ENCODE measurements at places on chromosomes 5 and 9. TPM values are rescaled to one million over a fixed set of nuclear protein-coding genes. Genes with fewer than 3 reads are reported as not detected.

GRCh38 chr5:68304421-68305052, 89.0 kb downstream of the PIK3R1 start:
- DNase-seq = no peak

DNA sequence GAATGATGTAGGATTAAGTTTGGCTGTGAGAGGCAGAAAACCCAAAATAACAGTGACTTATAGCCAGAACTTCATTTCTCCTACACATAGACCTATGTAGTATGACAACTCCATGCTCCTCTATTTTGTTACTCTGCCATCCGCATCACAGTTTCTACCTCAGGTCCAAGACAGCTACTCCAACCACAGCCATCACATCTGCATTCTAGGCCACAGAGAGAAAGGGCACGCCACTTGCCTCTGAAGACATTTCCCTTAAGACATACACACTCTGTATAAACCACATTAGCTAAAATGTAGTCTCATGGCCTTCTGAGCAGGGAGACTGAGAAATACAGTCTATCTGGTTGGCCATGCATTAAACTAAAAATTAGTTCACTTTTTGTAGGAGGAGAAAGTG, 10.0 kb downstream of the SPINK4 start:
- no peak for DNase-seq

GRCh38 chr5:151155775-151156506, 1.6 kb downstream of the ANXA6 start:
- DNase-seq = no peak

The PCDHB6 gene
- total RNA-seq = 0.95 TPM

DNA sequence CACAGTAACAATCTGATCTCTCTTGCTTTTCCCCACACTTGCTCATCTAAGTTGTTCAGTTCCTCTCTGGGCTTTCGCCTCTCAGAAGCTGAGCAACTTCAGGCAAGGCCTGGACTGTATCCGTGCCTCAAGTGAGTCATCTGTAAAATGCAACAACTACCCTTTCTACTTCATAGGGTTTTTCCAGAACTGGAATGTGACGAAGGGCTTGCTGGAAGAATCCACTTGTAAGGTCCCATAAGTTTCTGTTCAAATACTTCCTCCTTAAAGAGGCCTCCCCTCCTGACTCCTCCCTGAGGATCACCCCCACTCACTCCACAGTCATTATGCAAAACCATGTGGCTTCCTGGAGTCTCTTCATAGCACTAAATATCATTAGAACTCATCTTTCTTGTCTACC, 17.5 kb upstream of the INSYN2B start:
- no peak for DNase-seq

GRCh38 chr5:66821688-66822429, 225.7 kb downstream of the MAST4 start:
- no peak for DNase-seq

GRCh38 chr5:67094476-67095300, 101.9 kb downstream of the CD180 start:
- DNase-seq = no peak

The ZNF483 gene
- 8.8 TPM for total RNA-seq

- DNase-seq = no peak
Measured at GRCh38 chr5:114948363-114948762, 221.3 kb downstream of the TRIM36 start.

- DNase-seq = no peak
Measured at GRCh38 chr9:6414247-6414641, 1.2 kb downstream of the UHRF2 start.

GRCh38 chr5:127112347-127112864, 39.1 kb upstream of the C5orf63 start:
- no peak for DNase-seq

- no peak for DNase-seq
Measured at GRCh38 chr9:114515528-114515927, 10.3 kb upstream of the WHRN start.

The DDX4 gene
- total RNA-seq = not detected

DNA sequence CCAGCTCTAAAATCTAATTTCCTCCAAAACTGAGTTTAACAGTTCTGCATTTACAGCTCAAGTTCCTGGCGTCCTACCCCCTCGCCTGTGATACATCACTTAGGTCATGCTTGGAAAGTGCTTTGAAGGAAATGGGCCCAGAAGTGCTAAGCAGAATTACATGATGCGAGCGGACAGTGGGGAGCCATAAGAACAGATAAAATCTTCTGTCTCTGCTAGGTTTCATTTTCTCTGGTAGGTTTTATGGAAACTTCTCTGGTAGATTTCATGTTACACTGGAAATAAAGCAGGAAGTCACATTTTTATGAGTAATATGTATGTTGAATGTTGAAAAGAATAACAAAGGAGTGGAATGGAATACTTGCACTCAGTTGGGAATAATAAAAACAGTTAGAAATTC, 138.3 kb downstream of the ZDHHC21 start:
- no peak for DNase-seq

GRCh38 chr9:130467316-130467715, 22.6 kb downstream of the ASS1 start:
- DNase-seq = no peak

The TUT7 gene
- total RNA-seq = 22.6 TPM

The SPATA31D1 gene
- total RNA-seq = not detected

- no peak for DNase-seq
Measured at GRCh38 chr5:32210151-32210550, 36.0 kb upstream of the GOLPH3 start.

- peak; percentile 91 for DNase-seq
Measured at GRCh38 chr5:150163547-150164059, 3.0 kb upstream of the CDX1 start.

The RPL7A gene
- total RNA-seq = 1,252 TPM

The SNX24 gene
- total RNA-seq = 14.9 TPM

The IFNA13 gene
- not detected for total RNA-seq

DNA sequence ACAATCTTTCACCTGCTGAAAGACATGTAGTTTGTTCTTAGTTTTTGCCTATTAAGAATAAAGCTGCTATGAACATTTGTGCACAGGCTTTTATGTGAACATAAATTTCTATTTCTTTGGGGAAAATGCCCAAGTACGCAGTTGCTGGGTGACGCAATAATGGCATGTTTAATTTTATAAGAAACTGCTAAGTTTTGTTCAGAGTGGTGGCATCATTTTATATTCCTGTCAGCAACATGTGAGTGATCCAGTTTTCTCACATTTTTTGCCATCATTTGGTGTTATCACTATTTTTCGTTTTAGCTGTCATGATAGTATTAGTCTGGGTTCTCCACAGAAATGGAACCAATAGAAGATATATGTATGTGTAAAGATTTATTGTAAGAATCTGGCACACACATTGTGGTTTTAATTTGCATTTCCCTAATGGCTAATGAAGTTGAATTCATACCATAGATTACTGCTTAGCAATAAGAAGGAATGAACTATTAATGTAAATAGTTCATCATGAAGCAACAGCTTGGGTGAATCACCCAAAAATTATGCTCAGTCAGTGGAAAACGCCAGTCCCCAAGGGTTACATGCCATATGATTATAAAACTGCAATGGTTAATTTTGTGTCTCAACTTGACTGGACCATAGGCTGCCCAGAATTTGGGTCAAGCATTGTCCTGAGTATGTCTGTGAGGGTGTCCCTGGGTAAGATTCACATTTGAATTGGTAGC, 358.6 kb downstream of the MSX2 start:
- DNase-seq = no peak

DNA sequence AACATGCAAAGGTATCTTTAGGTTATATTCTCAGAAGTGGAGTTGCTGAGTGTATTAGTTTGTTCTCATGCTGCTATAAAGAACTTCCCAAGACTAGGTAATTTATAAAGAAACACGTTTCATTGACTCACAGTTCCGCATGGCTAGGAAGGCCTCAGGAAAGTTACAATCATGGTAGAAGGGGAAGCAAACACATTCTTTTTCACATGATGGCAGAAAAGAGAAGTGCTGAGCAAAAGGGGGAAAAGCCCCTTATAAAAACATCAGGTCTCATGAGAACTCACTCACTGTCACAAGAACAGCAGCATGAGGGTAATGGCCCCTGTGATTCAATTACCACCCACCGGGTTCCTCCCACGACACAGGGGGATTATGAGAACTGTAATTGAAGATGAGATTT, 163.6 kb upstream of the PRLR start:
- DNase-seq = no peak

GRCh38 chr5:74482990-74483389, 157.5 kb downstream of the ENC1 start:
- no peak for DNase-seq

- peak; percentile 62 for DNase-seq
Measured at GRCh38 chr5:172735141-172735831, 35.7 kb downstream of the DUSP1 start.

GRCh38 chr5:74112372-74113195, 486.6 kb downstream of the ARHGEF28 start:
- DNase-seq = no peak

DNA sequence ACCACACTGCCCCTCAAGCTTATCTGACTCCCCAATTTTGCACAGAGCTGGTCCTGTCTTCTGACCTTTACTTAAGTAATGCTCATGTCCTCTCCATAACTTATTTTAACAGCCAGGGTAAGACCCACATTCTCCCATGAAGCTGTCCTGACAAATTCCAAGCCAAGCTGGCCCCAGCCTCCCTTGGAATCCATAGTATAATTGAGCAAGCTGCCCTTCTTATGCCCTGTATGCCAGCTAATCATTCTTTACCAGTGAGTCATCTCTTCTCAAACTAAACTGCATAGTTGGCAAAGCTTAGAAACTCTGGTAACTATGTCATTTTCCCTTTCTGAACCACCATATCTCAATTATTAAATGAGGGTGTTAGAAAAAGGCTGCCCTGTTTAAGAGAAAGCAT, 92.4 kb downstream of the NFIB start:
- DNase-seq = no peak

DNA sequence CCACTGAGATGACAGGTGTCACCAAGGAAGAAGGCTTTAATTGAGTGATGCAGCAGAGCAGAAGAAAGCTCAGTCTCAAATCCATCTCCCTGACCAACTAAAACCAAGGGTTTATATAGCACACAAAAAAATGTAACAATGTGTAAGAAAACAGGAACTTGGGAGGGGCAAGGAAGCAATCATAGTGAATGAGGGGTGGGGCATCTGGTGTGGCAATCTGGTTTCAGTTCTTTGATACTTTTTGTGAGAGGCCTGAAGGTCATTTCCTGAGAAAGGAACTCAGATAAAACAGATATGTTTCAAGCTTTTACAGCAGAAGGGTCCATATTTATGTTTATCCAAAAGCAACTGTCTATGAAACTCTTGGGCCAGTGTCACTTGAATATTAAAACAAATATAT, 19.7 kb downstream of the CD180 start:
- DNase-seq = no peak

The SPINK7 gene
- total RNA-seq = not detected

GRCh38 chr9:98009936-98010335, 26.8 kb downstream of the ANP32B start:
- no peak for DNase-seq

The SPATA31E1 gene
- not detected for total RNA-seq

The CER1 gene
- total RNA-seq = not detected

GRCh38 chr9:117409321-117409720, 5.5 kb downstream of the ASTN2 start:
- no peak for DNase-seq

- DNase-seq = no peak
Measured at GRCh38 chr5:61801174-61801573, 469.1 kb downstream of the ZSWIM6 start.

DNA sequence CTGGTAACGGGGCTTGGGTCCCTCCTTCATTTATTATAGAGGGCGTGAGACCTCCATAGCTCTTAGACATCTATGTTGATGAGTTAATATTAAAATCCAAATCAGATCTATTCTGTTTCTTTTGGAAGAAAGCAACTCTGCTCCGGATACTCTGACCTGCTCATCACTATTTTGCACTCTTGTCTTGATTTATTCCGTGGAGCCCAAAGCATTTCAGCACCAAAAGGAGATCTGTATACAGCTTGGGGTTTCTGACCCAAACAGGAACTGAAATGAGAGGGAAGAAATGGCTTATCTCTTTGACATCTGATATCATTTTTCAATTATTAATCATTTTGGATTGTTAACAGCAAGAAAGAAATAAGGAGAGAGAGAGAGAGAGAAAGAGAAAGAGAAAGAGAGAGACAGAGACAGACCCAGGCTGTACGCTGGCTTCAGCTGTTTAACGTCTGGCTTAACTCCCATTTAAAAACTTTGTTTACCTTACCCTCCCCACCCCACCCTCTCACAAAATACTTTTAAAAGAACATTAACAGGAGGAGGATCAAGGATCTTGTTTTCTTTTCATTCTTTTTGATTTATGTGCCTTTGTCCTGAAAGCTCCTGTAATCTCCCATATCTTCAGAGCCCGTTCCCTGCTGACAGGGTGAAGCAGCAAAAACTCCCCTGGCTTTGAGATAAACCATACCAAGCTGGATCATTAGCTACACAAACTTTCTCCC, 231.4 kb upstream of the TUT7 start:
- no peak for DNase-seq

DNA sequence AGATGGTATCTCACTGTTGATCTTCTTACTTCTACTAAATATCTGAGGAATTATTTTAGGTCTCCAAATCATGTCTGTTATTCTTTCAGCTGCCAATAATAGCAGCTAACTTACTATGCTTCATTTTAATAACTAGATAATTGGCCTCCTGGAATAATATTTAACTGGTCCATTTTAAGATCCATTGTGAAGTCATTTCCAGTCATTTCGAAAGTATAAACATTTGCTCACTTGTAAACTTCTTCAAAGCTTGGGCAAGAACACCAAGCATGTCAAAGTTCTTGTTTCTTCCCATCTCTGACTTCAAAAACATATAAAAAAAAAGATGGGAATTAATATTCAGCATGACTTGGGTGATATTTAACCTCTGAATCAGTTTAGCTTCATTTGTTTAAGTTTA, 61.4 kb upstream of the MRPS30 start:
- DNase-seq = no peak

The GPR21 gene
- 3.3 TPM for total RNA-seq

DNA sequence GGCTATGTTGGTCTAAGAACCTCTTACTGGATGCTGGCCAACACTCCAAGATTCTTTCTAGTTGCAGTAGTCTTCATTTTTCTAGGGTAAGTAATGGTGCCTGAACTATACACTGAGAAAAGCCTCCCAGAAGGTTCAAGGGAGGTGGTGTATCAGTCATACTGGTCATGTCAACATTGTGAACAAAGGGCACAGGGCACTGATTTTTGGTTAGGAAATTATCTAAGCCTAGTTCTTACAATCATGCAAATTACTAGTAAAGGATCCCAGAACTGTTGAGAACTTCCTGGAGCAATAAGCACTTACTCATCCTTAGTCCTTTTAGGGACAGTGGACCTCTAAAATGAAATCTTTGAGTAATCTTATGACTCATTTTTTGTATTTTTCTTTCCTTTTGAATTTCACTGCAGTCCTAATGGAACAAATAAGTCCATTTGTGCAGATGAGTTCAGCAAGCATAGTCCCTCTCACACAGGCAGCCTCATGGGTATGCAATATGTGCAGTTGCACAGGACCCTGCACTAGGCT, 21.1 kb upstream of the CDC42SE2 start:
- DNase-seq = no peak

The CDH9 gene
- total RNA-seq = not detected

The FREM1 gene
- 6.8 TPM for total RNA-seq

- no peak for DNase-seq
Measured at GRCh38 chr5:127665641-127666040, 16.8 kb downstream of the CTXN3 start.
